ENCODE measurements at places on chromosomes 13 and 19.

DNA sequence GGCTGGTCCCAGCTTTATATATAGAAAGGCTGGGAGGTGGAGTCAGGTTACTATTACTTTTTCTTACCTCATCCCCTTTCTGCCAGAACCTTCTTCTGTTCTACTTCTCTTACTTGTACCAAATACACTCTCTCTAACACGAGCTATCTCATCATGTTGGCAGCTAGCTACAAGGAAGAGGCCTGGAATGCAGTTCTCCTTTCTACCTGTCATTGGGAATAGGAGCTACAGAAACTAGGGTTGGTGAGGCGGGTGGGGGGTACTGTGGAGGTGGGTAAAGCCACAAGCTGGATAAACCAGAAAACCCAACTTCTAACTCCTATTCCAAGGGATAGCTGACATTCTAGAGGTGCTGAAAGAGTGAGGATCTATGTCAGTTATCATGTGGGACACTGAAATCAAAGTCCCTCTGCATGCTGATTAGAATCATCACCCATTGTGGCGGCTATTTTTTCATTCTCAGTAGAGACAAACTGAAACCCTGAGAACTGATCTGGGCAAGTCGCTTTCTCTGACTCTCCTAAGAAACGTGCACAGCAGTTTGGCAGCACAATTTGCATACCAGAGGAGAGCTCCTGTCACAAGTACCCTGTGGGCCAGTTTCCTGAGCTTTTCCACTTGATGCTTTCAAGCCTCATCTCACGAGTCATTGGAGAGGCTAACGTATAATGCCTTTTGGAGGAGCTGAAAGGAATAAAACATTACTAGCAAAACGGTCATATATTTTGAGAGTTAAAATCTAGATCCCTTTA, 358.1 kb downstream of the ENOX1 start:
- no peak for DNase-seq

DNA sequence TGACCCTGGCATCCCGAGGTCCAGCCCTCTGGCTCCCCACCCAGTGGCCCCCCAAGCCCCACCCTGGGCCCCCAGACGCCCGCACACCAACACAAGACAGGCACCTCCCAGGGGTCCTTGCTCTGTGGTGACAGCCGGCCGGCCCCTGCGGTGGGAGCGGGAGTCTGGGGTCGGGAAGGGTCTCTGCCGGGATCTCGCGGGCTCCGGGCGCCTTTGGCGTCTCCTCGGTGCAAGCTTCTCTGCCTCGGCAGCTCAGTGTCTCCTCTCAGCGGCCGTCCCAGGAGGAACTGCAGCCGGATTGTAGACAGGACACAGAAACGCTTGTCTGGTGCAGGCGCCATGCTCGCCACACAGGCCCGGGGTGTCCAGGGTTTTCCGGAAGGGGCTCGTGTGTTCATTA, 43.7 kb downstream of the TMEM255B start:
- DNase-seq, result no peak

DNA sequence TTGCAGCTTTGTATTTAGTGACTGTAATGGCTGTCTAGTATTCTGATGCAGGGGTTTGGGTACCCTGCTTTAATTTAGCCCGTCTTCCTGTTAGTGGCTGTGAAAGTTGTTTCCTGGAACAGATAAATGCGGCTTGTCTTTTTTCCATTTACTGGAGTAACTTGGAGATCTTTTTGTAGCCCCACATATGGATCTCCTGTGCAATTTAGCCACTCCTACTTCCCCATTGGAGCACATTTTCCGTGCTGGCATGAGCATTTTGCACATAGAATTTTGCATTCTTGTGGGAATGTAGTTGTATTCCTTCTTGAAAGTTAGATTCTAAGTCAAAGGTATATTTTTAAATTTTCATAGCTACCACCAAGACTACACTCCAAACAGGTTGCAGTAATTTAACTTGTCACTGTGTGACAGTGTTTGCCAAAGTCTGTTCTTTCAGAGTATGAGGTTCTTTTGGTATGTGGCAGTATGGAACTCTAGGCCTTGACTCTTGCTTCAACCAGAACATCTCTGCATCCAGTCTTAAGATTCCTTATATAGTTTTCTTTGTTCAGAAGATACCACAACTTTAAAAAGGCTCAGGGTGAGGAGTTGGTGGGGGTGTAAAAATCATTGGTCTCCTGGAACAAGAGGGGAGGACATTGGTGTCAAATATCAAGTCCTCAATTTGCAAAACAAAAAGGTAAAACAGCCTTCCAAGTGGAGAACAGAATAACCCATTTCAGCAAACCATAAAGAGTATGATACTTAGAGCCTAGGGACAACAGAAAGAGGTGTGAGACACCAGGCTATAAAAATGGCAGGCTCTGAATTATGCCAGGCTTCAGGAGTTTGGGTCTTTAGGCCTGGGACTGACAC, 21.1 kb upstream of the CCDC97 start:
- no peak for DNase-seq

DNA sequence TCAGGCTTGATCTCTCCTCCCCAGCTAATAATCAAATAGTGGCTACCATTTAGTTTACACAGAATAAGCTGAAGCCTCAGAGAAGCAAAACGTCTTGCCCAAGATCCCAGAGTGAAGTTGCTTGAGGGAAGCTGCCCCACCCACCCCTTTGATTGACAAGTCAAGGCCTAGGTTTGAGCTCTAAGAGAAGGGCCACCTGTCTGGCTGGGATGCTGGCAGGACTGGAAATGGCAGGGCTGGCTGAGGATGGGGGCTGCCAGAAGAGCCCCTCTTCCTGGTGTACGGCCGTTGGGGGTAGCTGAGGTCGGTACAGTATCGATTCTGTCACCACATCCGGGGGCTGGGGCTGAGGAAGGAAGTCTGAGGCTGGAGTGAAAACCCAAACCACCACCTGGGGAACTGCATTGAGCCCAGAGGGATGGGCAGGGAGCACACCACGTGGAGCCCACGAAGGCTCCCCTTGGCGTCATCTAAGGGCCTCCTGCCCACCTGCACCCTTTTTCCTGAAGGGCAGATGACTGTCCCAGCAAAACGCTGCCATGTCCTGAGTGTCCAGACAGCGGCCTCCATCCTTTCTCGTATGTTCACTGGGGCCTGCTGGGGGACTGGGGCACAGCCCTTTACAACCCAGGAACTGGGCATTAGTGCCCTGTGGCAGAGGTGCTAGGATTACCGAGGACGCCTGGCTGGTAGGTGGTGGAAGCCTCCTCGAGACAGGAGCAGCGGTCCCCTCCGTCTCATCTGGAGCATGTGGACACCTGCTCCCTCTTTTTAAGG, 1.4 kb upstream of the PRKD2 start:
- DNase-seq, result no peak

- DNase-seq, result no peak
Measured at GRCh38 chr19:16888629-16889365, at the start of gene F2RL3. Gene F2RL3 (plus strand): TSS chr19:16888999. CDS start chr19:16889190, 191 bp downstream.

DNA sequence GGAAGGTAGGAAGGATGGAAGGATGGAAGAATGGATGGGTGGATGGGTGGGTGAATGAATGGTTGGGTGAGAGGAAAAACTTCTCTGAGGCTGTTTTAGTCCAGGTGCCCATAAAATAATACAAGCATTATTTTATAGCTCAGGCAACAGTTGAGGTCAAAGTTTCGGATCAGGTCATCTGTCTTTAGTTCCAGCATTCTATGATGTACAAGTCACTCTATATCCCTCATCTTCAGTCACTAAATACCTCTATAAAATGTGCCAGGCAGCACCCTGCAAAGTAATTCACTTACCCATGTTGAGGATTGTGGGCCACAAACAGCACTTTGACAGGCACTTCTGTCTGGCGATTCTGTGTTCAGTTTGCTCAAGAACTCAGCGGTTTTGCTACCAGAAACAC, 66.0 kb downstream of the EPSTI1 start:
- no peak for DNase-seq

GRCh38 chr19:52010674-52011073, 2.7 kb upstream of the ZNF615 start:
- DNase-seq, result no peak

DNA sequence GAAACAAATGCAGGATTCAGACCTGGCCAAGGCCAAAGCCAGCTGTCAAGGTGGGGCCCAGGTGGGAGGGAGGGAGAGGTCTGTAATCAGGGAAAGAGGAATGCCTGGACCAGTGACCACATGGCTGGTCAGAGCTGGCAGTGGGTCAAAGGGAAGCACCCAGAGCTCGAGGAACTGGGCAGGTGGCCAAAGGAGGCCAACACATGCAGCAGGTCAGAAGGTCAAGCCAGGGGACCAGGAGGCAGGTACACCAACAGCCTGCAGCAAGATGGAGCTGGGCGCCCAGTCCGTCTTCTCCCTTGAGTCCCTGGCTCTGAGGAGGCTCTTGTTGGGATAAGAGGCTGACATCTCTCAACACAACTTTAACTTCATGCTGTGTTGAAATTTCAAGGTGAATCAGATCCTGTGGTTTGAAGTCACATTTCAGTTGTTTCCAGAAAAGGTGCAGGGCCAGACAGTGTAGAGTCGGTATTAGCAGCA, 17.1 kb downstream of the GPATCH1 start:
- no peak for DNase-seq

GRCh38 chr19:14368011-14368513, 13.2 kb upstream of the ADGRE5 start:
- no peak for DNase-seq

DNA sequence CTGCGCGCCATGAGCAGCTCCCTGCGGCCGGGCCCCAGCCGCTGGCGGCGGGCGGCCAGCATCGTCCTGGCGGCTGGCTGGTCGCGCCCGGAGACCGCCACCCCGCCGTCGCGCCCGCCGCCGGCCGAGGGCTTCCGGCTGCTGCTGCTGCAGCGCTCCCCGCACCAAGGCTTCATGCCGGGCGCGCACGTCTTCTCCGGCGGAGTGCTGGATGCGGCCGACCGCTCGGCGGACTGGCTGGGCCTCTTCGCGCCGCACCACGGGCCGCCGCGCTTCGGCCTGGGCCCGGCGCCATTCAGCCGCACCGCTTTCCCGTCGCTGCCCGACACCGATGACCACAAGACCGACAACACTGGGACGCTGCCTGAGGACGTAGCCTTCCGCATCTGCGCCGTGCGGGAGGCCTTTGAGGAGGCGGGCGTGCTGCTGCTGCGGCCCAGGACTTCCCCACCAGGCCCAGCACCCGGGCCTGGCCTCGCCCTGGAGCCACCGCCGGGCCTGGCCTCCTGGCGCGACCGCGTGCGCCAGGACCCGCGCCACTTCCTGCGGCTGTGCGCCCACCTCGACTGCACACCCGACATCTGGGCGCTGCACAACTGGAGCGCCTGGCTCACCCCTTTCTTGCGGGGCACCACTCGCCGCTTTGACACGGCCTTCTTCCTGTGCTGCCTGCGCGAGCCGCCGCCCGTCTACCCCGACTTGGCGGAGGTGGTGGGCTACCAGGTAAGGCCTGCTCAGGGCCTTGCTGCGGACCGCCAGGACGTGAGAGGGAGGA, 518 bp downstream of the NUDT19 start:
- no peak for DNase-seq

DNA sequence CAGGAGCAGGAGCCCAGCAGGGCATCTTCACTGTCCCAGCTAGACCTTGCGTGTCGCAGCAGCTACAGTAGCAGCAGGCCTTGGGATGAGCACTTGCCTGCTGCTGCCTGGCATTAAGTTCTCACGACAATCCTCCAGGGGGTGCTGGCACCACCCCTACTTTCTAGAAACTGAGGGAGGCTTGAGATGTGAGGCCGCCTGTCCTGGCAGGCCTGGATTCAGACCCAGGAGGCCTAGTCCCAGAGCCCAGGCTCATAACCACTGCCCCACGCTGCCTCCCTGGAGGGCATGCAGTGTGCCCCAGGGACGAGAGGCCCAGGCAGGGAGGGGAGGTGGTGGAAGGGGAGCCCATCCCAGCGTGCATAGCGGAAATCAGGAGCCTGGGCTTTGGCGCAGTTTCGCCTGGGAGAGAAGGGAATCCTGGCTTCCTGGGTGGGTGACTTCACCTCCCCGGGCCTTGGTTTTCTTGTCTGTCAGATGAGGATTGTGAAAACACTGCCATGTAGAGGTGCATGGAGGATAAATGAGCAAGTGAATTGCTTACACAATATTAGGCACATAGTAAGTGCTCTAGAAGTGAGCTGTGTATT, 26.1 kb downstream of the PPP5C start:
- peak; percentile 15 for DNase-seq

DNA sequence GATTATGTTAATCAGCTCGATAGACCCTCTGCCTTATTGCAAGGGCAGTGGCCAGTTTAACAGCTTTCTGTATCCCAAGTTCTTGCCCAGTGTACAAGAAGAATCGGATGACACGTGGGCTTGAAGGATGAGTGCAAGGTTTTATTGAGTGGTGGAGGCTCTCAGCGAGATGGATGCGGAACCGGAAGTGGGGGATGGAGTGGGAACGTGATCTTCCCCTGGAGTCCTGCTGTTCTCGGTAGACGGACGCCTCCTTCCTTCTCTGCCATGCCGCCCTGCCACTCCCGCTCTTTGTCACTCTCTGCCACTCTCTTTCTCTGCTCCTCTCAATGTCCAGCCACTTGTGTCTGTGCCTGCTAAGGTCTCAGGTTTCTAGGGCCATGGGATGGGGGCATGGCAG, 21.0 kb downstream of the RFXAP start:
- DNase-seq, result no peak

GRCh38 chr13:44263751-44264620, 109.6 kb upstream of the SERP2 start:
- DNase-seq, result no peak

- DNase-seq, result no peak
Measured at GRCh38 chr19:38852231-38853044, 2.7 kb upstream of the HNRNPL start.

GRCh38 chr13:27450921-27451471, 632 bp upstream of the MTIF3 start:
- DNase-seq, result no peak

DNA sequence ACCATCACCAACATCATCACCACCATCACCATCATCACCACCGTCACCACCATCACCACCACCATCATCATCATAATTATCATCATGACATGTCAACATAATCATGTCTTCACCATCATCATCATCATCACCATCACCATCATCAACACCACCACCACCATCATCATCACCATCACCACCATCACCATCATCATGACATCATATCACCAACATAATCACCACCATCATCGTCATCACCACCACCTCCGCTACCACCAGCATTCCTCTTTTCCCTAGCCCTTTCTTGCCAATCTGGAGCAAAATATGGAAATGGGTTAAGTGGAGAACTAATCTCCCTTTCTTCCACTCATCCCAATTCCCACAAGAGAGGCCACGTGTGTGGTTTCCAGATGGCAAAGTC, 1.1 kb upstream of the TTYH1 start:
- DNase-seq, result no peak

GRCh38 chr19:35120492-35120891, 4.9 kb downstream of the FXYD3 start:
- no peak for DNase-seq

DNA sequence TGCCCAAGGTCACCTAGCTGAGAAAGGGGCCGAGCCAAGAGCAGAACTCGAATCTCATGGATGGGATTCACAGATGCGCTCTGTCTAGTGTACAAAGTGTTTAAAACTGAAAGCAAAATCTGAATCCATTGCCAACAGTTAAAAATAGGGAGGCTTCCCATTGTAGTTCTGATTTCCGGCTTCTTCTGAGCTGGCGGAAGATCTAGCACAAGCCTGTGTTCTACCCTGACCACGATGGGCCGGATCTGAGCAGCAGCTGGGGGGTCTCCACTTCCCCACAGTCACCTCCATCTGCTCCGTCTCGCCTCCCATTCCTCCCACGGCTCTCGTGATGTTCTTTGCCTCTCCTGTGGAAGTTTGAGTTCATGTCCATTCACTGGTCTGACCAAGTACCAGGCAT, 2.4 kb downstream of the CACNG8 start:
- no peak for DNase-seq
